ENCODE measurements at places on chromosomes 5 and 9.
A peak's percentile ranks its signal among the peaks of the same experiment; 100 is the strongest.

DNA sequence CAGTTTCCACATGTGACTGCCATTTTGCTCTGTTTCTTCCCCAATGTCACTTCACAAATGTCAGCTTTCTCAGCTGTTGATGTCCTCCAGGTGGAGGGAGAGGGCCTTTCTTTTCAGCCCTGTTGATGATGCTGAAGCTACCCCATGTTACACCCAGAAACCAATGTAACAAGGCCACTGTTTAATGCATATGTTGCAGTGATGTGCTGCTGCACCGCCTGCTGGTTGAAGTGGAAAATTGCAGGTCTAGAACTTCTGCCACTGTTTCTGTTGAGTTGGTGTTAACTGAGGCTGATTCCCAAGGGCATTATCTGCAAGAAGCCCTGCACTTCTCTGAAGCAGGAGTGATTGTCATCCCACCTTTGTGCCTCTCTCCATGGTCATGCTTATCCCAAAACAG, 428.4 kb downstream of the KDM4C start:
- DNase-seq = peak; percentile 12

DNA sequence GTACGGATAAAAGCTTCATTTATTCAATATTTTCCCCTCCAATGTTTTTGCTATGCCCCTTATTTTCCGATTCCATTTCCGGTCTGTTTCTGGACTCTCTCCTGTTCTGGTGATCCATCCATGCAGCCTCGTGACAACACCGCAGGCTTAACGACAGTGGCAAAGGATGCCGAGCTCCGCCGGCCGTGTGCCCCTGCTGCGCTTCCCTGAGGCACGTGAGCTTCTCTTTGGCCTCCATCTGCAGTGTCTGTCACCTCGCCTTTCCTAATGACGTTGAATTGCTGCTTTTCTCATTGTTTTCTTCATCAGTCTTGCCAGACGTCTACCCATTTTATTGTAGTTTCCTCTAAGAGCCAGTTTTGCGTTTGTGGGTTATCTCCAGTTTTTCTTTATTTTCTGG, 28.7 kb downstream of the SURF6 start:
- no peak for DNase-seq

DNA sequence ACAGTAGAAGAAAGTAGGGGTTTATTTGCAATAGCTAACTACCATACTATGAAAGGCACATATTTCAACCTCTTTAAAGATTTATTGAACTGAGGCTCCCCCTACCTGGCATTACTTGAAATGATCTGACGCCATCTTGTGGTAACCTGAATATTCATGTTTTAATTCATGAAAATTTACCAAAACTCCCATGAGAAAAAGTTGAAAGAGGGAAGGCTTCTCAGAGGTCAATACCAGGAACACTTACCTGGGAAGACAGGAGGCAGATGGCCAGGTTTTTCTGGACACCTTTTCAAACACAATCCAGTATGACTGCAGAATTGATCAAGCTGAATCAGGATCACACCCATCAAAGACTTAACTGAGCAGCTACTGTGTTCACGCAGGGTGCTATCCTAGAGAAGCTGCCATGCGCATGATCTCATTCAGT, 9.4 kb downstream of the PRELID2 start:
- DNase-seq = peak; percentile 39

DNA sequence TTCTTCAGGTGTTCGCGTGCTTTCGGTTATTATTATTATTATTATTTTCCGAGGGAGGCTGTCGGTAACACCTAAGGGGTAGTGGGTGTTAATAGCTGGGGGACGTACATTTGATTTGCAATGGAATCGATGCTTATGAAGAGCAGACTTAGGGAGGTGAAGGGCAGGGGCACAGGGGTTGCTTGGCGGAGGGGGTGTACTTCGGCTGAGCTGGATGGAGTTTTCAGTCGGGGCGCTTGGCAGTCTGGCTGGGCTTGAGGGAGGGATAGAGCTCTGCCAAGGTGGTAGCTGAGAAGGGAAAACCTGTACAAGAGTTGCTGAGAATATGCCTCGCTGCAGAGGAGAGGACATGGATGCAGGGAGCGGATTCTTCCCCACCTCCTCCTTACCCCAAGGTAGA, 617 bp upstream of the PTPRD start:
- no peak for DNase-seq

GRCh38 chr5:107129051-107129450, 541.7 kb downstream of the EFNA5 start:
- DNase-seq = no peak

Data from HCT116 (cell line).